ENCODE measurements at places on chromosomes 16 and 17. TPM values are rescaled to one million over a fixed set of nuclear protein-coding genes. Genes with fewer than 3 reads are reported as not detected.
A peak's percentile ranks its signal among the peaks of the same experiment; 100 is the strongest.

ZFP90 gene
- polyA plus RNA-seq: 25.2 TPM

SDR42E1 gene
- 0.99 TPM for polyA plus RNA-seq

TERB1 gene
- polyA plus RNA-seq: not detected

GRB7 gene
- 0.05 TPM for polyA plus RNA-seq

DUSP3 gene
- 45.9 TPM for polyA plus RNA-seq

- no peak for DNase-seq
These were observed 313.3 kb upstream of the XYLT1 start for GRCh38 chr16:17784073-17784472.

DNA sequence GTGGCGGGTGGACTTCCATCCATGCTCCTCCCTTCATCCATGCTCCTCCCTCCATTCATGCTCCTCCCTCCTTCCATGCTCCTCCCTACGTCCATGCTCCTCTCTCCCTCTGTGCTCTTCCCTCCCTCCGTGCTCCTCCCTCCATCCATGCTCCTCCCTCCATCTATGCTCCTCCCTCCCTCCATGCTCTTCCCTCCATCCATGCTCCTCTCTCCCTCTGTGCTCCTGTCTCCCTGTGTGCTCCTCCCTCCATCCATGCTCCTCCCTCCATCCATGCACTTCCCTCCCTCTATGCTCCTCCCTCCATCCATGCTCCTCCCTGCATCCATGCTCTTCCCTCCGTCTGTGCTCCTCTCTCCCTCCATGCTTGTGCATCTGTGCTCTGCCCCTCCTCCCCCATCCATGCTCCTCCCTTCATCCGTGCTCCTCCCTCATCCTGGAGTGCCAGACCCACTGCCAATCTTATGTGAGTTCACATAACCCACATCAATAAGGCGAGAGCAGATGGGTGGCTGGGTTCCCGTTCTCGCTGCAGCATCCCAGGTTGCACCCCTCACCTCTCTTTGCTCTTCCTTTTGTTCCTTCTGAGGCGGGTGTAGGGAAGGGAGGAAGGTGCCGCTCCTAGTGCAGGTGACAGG lies 22.8 kb downstream of the KSR1 start:
- DNase-seq: no peak

DNA sequence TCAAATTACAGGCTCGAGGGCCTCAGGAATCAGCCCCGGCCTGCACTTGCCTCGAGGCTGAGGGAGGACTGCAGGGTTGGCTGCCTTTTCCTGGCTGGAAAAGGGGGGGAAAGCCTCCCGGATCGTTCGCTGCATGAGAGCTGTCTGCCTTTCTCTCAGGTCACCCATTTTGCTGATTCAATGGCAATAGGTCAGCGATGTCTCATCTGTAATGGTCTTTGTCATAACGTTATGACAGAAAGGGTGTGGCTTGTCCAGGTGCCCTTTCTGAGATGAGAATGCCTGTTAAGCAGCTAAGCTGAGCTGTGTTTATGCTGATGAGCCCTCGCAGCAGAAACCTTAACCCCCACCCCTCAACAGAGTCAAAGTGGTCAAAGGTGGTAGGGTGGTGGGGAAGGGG lies 81.8 kb downstream of the AKAP1 start:
- DNase-seq: no peak

- peak; percentile 38 for DNase-seq
These were observed 85.4 kb upstream of the CLEC18A start for GRCh38 chr16:69865701-69866100.

- DNase-seq: no peak
These were observed 17.7 kb upstream of the ADCY9 start for GRCh38 chr16:4133897-4134372.

DNA sequence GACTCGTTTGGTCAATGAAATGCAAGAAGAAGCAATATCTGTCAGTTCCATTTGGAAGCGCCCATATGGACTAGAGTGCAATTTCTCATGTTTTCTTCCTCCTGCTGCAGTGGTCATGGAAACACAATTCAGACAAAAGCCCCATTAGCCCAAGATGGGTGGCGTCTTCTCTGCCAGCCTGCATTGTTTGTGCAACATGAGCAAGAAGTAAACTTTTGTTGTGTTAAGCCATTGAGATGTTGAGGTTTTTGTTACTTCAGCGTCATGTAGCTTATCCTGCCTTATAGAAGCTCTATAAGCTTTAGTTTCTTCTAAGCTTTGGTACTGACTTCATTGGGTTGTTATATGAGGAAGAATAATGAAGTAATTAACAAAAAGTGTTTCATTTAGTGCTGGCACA lies 137.4 kb downstream of the NPIPB5 start:
- no peak for DNase-seq
